ENCODE measurements at places on chromosomes 5 and 9. TPM values are rescaled to one million over a fixed set of nuclear protein-coding genes. Genes with fewer than 3 reads are reported as not detected.

DNA sequence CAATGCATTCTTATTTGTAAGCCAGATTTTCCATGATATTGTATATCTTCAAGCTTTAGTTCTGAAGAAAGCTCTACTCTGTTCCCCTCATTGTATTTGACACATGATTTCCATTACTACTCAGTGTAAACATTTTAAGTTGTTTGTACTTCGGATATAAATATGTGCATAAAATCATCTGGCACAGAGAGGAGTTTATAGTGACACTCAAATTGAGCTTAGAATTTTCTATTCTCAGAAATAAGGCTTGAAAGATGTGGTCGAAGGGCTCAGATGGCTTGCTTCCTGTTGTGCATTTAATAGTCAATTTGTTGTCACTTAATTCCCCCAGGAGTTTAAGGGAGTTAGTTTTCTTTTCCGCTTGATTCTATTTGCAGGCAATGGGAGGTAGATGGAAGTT lies 88.8 kb downstream of the PPIC start:
- no peak for DNase-seq

DNA sequence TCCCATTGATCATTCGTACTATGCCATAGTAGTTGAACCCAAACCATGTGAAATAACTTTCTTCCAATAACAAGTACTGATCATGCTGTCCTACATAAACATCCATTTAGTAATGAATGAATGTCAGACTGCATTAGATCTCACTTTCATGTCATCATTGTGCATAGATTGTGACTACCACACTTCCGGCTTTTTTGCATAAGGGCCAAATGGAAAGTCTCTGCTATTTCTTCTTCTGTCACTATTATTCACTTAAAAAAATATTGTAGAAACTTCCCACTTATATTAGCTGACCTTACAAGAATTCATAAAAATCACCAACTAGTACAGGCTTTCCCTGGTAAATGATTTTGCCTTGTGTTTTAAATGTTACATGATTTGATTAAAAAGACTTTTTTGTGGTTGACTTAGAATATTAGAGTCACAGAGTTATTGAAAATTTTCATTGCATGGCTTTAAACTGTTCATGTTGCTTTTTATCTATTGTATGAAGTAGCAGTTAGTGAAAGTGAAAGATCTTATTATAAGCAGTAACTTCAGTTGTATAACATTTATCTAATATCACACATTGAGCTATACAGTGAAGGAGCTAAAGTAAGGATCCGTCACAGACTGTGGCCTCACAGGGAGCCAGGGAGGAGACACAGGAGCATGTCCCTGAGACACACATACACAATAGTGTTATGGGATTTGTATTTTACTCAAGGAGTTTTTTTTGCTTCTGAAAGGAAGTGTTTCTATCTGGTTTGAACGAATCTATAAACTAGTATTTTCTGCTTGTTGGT lies 33.9 kb downstream of the LMNB1 start:
- DNase-seq, result no peak

DNA sequence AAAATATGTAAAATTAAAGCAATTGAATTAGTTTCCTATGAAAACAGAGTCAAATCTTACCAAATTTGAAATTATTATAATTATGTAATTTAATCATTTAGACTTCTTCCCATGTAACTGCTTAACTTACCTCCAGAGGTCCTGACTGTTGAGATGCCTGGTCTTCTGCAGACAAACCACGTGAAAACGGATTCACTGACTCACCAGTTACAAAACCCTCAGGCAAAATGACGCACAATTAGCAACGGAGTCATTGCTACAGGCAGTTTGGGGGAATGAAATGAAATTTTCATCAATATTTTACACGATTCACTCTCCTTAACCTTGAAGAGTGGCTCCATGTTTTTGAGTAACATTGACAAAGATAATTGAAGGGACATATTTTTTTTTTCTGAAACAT lies 460.8 kb downstream of the MTRR start:
- DNase-seq, result no peak

Gene PKN3
- 14.7 TPM for total RNA-seq

Gene PCDH1
- total RNA-seq, result 147 TPM

Gene PCDHA1
- total RNA-seq, result 0.13 TPM

Gene SV2C
- total RNA-seq, result 0.13 TPM
